T-cell (primary cell): ENCODE measurements at places on chromosomes 6 and 20.
A peak's percentile ranks its signal among the peaks of the same experiment; 100 is the strongest.

DNA sequence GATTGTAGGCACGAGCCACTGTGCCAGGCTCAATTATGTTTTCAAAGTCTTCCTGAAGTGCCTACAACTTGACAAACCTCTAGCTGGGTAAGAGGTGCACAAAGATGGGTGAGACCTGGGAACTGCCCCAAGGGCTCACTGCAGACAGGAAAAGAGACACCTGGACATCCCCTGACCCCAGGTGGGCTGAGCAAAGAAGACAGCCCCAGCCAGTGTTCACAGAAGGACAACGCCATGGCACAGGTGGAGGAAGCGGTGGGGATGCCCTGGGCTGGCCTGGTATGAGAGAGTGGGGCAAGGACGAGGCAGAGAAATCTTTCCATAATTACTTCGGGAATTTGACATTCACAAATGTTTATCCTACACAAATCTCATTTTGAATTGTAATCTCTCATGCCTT lies 278.9 kb downstream of the SMOC2 start:
- DNase-seq, result no peak

GRCh38 chr6:160203076-160203475 lies 55.5 kb downstream of the SLC22A2 start:
- DNase-seq, result no peak

DNA sequence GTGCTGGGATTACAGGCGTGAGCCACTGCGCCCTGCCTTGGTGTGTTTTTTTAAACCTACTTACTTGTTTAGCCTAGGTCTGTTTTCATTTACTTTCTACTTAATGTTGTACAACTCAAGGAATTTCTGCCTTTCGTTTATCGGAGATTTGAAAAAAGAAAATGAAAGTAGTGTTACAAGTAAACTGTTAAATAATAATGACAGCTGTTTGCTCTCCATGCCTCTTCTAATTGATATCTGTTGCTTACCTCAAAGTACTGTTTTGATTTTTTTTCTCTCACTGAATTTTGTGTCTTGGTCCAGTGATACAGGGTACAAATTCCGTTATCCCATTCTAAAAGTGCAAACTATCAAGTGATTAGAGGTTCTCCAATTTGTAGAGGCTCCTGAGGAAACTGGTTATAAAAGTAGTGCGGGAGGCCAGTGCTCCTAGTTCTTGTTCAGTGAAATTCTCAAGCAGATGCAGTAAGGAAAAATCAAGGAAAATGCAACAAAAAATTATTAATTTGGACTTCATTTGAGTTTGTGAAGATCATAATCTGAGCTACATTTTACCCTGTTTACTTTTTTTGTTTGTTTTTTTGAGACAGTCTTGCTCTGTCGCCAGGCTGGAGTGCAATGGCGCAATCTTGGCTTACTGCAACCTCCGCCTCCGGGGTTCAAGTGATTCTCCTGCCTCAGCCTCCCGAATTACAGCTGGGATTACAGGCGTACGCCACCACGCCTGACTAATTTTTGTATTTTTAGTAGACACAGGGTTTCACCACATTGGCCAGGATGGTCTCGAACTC lies 2.2 kb downstream of the UBR2 start:
- no peak for DNase-seq

DNA sequence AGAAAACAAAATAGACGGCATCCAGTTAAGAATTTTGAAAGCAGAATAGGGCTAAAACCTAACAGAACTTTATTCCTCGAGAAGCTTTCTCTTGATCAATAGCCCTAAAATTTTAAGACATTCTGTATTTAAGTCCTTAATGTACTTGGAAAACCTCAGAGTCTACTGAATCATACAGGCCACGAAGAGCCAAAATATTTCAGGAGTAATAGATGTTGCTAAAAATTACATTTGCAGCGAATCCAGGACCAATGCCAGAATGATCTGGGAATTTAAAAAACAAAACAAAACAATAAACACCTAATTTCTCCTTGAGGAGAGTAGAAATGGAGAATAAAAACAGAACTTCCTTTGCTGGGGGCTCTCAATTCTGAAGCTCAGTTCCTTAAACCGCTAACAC lies 23.3 kb downstream of the ATXN1 start:
- no peak for DNase-seq

- DNase-seq, result no peak
These were observed 1.1 kb upstream of the BEND3 start for GRCh38 chr6:107116328-107116892.

- peak; percentile 63 for DNase-seq
These were observed 4.9 kb upstream of the CD24 start for GRCh38 chr6:106979435-106979884.

GRCh38 chr6:170176898-170177771 lies 113.7 kb downstream of the DLL1 start:
- no peak for DNase-seq

GRCh38 chr6:155450240-155450581 lies 5.4 kb downstream of the NOX3 start:
- DNase-seq, result no peak

DNA sequence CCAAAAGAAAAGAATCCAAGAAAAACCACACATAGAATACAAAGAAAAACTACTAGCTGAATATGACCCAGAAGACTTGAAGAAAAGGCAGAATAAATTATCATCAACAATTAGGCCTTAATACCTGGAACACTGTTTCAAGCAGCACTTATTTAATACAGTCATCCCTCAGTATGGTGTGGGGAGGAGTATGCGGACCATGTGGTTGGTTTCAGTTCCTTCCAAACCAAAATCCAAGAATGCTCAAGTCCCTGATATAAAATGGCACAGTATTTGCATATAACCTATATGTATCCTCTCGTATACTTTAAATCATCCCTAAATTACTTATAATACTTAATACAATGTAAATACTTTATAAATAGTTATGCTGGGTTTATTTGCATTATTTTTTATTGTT lies 16.1 kb downstream of the CDK19 start:
- DNase-seq, result no peak

DNA sequence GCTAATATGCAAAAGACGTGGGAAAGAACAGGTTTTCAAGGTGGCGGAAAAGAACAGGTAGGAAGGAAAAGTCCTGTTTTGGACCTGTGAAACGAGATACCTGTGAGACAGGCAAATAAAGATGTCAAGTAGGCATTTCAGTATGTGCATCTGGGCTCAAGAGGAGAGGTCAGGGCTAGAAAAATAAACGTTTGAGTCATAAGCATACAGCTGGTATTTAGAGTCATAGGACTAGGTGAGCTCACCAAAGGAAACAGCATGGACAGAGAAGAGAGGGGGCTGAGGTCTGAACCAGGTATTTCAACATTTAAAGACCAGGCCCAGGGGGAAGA lies 14.9 kb downstream of the MTFR2 start:
- DNase-seq, result no peak

GRCh38 chr6:32176476-32177182 lies 745 bp upstream of the AGPAT1 start:
- DNase-seq, result no peak

DNA sequence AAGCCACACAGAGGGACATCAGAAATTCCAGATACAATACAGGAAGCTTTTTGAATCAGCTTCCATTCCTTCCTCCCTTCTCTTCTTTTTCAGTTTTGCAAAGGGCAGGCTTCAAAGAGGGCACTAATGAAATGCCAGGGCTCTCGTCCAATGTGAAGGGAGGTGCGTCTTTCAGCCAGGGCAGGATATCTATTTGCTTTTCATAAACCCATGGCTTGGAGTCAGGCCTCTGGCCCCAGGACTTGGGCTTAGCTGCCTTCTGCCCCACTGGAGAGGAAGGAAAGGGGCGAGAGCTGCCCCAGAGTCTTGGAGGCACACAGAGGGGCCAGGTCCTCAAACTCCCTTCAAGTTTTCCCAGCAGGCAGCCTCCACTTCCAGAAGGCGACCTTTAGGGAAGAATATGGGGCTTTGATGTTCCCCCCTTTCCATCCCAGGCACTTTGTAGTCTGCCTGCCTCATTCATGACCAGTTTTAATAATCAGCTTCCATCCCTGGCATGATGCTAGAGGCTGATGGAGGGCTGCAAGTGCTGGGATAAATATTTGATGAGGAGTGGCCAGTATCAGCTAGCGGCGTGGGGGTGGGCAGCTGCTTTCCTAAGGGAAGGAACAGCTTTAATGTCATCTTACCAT lies 234.8 kb downstream of the NRN1 start:
- DNase-seq, result no peak

DNA sequence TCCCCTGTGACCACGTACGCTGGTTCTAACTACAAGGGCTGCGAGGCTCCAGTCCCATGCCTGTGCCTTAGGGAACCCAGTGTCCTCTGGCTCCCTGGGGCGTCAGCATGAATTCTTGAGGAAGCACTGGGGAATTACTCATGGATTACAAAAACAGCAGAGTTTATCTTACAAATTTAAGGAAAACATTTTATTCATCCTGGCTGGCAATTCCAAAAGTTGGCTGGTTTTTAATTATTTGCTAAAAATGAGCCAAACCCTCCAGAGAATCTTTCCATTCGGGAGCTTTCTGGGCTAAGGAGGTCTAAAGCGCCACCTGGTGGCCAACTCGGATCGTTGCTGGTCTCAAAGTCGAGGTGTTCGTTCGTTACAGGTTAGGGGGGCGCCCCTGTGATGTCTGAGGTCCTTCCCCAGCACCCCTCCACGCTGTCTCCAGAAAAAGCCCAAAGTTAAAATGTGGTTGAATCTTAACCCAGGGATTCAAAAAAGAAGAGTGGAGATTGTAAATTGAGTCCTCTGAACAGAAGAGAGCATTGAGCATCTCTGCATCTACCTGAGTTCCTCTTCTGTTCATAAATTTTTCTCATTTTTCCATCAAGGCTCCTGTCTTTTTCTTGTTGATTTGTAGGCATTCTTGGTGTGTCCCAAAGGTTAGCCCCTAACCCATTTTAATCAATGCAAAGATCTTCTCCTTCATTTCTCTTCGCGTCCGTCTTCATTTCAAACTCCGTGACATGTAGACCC lies 99.4 kb downstream of the BFSP1 start:
- peak; percentile 22 for DNase-seq

GRCh38 chr6:107601406-107601805 lies 111.5 kb downstream of the SOBP start:
- no peak for DNase-seq
